ENCODE measurements at places on chromosomes 5 and 9. TPM values are rescaled to one million over a fixed set of nuclear protein-coding genes. Genes with fewer than 3 reads are reported as not detected.

GRCh38 chr9:89426384-89426961 is 71.4 kb downstream of the SEMA4D start:
- no peak for DNase-seq

GRCh38 chr5:98206566-98206965 is 566.9 kb upstream of the RGMB start:
- DNase-seq = no peak

The MZB1 gene
- total RNA-seq = 1.2 TPM

The DMRT3 gene
- 1.2 TPM for total RNA-seq

DNA sequence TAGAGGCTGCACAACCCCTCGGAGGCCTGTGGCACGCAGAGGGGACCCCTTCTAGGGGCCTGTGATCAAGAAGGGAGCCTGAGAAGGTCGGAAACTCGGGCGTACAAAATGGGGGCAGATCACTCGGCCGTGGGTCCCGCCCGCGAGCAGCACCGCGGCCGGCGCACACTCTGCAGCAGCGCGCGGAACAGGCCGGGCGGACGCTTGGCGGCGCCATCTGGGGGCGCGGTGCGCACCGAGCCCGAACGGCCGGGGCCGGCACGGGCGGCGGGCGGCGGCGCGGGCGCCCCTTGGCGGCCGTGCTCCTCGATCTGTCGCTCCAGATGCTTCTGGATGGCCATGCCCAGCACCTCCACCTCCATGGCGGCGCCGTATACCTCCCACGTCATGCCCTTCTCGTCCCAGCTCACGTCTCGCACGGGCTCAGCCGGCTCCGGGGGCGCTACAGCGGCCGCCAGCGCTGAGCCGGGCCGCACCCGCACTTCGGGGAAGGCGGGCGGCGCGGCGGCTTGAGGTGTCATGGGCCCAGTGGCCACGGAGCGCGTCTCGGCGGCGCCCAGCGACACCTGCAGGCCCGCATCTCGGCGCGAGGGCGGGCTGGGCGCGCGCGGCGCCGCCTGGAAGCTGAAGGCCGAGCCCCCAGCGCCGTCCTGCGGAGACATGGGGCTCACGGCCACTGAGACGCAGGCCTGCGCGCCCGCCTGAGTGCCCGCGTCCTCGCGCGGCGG is 13.1 kb downstream of the GPRIN1 start:
- DNase-seq = no peak

GRCh38 chr5:15791859-15792258 is 291.9 kb downstream of the FBXL7 start:
- no peak for DNase-seq

DNA sequence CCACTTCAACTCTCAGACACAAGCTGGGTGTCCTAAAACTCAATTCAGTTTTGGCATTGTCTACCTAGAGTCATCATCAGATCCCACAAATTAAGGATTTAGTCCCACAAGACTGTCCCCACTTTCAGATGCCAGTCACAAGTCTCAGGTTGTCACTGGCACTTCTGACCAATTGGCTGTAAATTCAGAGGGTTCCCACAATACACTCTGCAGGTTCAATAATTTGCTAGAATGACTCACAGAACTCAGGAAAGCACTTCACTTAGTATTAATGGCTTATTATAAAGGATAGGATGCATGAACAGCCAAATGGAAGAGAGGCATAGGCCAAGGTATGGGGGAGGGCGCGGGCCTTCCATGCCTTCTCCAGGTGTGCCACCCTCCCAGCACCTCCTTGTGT is 209.1 kb downstream of the SREK1 start:
- DNase-seq = no peak

The ARHGEF37 gene
- total RNA-seq = 3.6 TPM

GRCh38 chr5:145943674-145944121 is 7.3 kb downstream of the SH3RF2 start:
- DNase-seq = peak; percentile 34
